ENCODE measurements at places on chromosomes 4 and X.

GRCh38 chr4:7850489-7850888 is 89.2 kb downstream of the AFAP1 start:
- DNase-seq = no peak

GRCh38 chr4:53476232-53477037 is 99.0 kb downstream of the FIP1L1 start:
- DNase-seq = no peak

- no peak for DNase-seq
Measured at GRCh38 chr4:24777536-24778463, 17.6 kb upstream of the SOD3 start.

GRCh38 chr4:87251106-87251505 is 30.7 kb upstream of the KLHL8 start:
- no peak for DNase-seq

DNA sequence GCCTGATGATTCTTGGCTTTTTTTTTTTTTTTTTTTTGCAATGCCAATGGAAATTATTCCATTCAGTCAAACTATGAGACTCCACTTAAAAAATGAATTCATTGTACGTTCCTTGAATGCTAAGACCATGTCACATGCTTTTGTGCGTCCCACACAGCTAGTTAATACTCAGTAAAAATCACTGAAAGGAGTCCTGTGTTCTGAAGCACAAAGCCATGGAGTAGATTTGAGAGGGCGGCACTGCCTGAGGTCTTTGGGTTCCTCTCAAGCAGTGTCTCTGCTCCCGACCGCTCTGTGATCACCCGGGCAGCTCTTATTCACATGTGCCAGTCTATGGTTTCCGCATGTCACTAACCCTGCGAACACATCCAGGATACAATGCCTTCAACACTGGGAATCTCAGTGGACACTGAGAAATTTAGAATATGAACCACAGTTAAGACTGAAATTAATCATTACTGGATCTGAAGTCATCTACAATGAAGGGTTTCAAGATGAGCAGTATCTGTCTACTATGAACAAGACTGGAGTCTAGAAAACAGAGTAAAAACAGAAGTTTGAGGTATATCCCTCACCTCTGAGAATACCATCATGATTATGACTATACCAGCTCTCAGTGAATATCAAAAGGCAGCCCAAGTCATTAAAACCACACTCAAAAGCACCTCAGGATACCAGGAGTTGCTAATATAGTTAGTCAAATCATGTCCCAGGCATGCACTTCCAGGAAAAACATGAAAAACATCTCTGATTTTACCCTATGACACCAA is 193.0 kb downstream of the MGST2 start:
- no peak for DNase-seq

DNA sequence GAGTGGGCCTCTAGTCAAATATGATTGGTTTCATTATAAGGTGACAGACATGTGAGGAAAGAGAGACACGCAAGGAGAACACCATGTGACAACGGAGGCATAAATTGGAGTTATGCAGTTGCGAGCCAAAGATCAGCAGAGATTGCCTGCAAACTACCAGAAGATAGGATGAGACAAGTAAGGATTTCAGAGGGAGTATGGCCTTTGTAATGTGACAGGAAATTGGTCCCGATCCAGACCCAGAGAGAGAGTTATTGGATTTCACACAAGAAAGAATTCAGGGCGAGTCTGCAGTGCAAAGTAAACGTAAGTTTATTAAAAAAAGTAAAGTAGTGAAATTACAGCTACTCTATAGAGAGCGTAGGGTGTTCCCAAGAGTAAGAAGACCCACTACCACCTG is 35.7 kb upstream of the NDST4 start:
- no peak for DNase-seq

DNA sequence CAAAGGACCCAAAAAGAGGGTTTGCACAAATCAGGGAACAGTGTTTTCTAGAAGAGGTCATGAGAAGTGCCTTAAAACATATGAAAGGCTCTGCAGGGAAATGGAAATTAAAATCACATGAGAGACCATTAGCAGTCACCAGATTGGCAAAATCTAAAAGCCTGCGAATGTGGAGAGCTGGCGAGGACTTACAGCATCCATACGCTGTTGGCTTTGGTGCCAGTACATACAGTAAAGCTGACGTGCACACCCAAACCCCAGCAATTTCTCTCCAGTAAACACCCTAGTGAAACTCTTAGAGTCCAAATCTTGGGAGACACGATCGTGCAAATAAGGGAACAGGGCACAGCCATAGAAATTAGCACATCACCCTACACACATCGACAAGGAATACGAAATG is 25.4 kb upstream of the PPP2R2C start:
- no peak for DNase-seq

GRCh38 chr4:123777373-123777772 is 380.8 kb downstream of the SPRY1 start:
- no peak for DNase-seq

DNA sequence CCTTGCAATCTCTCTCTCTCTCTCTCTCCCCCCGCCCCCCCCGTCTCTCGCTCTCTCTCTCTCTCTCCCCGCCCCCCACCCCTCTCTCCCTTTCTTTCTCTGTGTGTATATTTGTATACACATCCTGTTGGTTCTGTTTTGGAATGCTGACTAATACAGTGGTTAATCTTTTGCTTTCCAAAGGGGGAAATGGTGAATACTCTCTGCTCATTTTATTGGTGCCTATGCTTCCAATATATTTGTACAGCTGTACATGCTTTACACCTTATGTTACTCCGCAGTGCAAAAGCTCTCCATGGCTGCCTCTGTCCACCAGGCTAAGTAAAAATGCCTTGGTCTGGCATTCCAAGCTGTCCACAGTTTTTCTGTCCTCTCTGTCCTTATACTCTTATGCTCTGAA is 158.8 kb downstream of the RBMX2 start:
- no peak for DNase-seq

GRCh38 chr4:53421791-53422190 is 44.4 kb downstream of the FIP1L1 start:
- no peak for DNase-seq

DNA sequence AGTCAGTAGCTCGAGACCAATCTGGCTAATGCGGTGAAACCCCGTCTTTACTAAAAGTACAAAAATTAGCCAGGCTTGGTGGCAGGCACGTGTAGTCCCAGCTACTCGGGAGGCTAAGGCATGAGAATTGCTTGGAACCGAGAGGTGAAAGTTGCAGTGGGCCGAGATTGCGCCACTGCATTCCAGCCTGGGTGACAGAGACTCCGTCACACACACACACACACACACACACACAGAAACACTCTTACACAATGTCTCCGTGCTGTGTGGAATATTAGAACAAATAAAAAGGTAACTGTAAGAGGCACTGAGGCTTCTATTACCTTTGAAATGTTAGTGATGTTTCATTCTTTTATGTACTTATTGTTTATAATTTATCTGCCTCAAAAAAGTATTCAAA is 326.6 kb downstream of the GPAT3 start:
- no peak for DNase-seq

DNA sequence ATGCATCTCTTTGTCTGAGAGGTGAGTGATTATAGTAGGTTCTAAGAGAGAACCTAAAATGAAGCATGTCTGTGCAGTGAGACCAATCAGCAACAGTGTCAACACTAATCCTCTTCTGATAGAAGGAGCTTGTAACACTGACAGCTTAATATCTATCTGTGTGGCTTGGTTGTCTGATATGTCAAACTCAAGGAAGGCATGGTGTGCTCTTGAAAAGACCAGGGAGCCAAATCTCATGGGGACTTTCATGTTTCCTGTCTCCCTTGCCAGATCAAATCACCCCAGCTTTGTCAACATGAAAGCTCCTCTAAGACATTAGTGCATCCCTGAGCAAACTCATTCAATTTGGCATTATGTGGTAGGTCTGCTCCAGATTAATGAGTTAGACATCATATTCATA is 95.4 kb downstream of the ANOS1 start:
- no peak for DNase-seq

- no peak for DNase-seq
Measured at GRCh38 chr4:112771-113170, 11.5 kb upstream of the ZNF718 start.
